Activated CD8-positive, alpha-beta memory T cell treated with anti-CD3 and anti-CD28 coated beads, Interleukin-2, amount 50 U/mL, for 4 hours (primary cell): ENCODE measurements at places on chromosomes 5 and 9.

DNA sequence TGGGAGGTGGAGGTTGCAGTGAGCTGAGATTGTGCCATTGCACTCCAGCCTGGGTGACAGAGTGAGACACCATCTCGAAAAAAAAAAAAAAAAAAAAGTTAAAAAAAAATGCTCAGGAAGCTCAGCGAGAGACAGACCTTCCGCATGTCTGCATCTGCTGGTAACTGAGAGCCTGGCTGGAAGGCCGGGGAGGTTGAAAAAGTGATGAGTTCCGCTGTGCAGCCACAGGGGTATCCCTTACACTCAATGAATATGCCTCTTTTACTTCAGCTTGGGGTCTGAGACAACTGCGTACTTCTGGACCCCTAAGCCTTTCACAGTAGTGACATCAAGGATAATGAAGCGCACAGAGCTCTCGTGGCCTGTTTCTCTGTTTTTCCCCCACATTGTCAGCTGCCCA lies 179.9 kb upstream of the KLF4 start:
- no peak for DNase-seq

- DNase-seq = no peak
These were observed 48.1 kb downstream of the THBS4 start for GRCh38 chr5:80083101-80083890.

DNA sequence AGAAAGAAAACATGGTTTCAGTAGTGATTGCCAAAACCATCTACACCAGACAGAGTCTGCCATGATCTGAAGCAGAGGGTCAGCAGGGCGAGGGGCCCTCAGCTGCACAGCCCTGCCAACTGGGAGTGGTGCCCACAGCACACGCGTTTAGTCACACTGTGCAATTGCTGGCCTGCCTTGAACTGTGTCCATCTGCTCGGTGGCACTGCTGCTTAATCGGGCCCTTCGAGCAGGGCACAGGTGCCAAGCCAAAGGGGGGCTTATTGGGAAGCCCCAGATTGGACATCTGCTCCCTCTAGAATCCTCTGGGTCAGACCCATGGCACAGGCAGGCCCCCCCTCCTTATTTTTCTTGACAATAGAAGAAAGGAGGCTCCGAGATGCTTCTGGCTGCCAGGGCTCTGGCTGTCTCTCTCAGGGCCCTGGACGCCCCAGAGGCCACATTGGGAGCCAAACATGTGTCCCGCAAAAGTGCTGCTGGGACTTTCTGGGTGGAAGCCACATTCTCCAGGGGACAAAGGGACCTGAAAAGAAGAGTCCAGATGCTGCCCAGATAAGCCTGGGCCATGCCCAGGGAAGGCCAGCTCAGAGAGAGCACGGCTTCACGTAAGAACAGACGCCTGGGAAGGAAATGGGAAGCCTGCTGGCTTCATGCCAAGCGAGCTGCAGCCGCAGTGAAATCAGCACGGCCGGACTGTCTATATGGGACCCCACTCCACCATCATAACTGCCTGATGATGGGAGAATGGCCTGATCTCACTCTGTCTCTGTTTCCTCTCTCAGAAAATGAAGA lies 349.2 kb downstream of the GADD45G start:
- no peak for DNase-seq

- DNase-seq = no peak
These were observed 281.9 kb downstream of the DNAH5 start for GRCh38 chr5:13662626-13663025.

- no peak for DNase-seq
These were observed 987.6 kb downstream of the PTPRD start for GRCh38 chr9:9625248-9625647.

DNA sequence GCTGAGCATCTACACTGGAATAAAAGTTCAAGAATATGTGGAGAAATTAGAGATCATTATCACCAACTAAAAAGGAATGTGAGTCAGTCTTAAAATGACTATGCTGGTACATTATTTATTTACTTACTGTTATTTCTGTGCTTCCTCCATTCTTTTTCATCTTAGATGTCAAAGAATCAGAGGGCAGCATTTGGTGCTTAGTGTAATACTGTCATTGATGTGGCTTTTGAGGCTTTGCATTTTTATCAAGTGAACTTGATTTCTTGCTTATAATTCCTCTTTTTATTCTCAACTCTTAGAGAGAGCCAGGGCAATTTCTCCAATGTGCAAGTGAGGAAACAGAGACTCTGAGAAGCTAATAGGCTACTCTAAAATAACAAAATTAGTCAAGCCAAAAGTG lies 163.7 kb upstream of the TRPC7 start:
- DNase-seq = no peak

GRCh38 chr5:1718669-1719068 lies 81.0 kb downstream of the MRPL36 start:
- no peak for DNase-seq

GRCh38 chr5:113379936-113380806 lies 54.6 kb downstream of the TSSK1B start:
- DNase-seq = no peak

GRCh38 chr9:107020040-107020530 lies 157.1 kb downstream of the ZNF462 start:
- no peak for DNase-seq
